ENCODE measurements at places on chromosomes 1 and 21. TPM values are rescaled to one million over a fixed set of nuclear protein-coding genes. Genes with fewer than 3 reads are reported as not detected.
A peak's percentile ranks its signal among the peaks of the same experiment; 100 is the strongest.

DNA sequence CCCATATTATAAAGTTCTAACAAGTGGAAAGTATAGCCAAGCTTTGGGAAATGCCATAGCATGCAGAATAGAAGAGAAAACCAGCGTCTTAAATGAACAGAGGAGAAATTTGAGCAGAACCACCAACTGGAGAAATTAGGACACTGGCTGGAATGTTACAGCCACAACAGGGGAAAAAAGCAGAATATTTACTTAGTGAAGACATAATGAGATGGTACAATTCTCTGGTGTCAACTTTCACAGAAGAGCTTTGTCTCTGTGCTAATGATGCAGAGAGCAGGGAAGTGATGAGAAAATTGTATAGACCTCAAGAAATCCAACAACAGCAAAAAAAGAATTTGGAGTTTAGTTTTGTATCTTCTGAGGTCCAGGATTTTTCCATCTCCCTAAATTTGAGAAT lies 249.7 kb downstream of the KIF26B start:
- DNase-seq, result no peak

GRCh38 chr1:60936591-60937342 lies 145.6 kb upstream of the NFIA start:
- no peak for DNase-seq

- DNase-seq, result no peak
Measured at GRCh38 chr1:5379176-5379759, 613.0 kb downstream of the NPHP4 start.

DNA sequence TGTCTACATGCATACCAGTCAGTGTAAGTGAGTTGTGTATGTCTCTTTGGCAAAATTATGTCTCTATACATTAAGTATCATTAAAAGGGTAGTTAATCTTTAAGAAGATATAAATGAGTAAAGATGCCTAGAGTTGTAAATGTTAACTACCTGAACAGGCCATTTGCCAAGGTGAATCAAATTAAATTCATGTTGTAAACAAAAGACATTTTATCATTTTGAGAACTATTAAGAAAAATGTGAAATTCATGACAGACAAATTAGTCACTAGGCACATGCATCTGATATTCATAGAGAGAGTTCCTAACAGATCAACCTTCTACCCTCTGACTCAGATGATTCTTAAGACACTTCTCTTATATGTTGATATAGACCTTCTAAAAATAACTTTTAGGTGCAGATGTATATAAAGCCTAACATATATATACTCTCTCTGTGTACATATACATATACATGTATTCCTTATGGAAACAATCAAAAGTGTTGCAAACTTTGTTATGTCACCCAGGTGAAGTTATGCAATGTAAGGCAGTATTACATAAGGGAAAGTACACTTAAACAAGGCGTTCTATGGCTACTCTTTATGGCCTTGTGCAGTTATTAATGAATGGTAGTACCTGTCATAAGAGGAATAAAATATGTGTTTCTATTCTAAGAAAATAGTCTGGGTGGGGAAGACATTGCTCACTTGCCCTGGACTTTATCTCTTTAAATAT lies at the start of gene TMPRSS15:
Gene TMPRSS15 (minus strand): TSS at position 51 of the 716 bp plus-strand sequence. CDS start 163 bp downstream, outside the sequence.
- no peak for DNase-seq

- DNase-seq, result no peak
Measured at GRCh38 chr21:46084709-46085108, 13.2 kb upstream of the COL6A2 start.

DNA sequence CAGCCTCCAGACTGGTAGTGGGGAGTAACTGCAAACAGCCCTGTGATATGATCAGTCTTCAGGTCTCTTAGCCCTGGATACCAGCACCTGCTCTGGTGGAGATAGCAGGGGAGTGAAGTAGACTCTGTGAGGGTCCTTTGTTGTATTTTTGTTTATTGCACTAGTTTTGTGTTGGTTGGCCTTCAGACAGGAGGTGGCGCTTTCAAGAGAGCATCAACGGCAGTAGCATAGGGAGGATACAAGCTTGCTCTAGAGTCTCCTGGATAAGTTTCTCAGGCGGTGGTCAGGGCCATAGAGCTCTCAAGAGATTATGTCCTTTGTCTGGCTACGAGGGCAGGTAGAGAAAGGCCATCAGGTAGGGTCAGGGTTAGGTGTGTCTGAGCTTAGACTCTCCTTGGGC lies 116.4 kb downstream of the USH2A start:
- DNase-seq, result no peak

DNA sequence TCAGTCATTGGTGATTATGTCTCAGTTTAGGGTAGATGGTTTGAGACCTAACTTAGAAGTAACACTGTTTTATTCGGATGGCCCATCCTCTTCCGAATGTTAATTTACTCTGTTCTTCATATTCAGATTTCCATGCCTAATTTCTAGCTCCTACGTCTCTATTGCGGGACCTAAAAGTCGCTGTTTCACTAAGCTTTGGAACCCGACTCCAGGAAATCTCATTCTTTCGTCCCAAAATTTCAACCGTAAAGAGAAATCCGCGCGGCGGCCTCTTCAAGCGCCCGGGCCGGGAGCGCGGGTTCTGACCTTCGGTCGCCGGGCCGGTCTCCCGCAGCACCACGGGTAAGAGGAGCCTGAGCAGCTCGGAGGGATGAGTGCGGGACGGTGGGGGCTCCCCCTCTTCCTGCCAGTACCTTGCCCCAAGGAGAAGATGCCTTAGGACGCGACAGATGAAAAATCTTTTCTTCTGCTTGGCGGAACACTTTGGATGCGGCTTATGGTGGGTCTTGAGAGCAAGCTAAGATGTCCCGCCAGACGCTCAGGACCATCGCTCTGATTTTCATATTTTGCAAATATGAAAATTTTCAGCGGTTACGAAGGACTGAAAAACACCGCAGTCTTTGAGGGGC lies 128.7 kb downstream of the PPIAL4G start:
- DNase-seq, result no peak

DNA sequence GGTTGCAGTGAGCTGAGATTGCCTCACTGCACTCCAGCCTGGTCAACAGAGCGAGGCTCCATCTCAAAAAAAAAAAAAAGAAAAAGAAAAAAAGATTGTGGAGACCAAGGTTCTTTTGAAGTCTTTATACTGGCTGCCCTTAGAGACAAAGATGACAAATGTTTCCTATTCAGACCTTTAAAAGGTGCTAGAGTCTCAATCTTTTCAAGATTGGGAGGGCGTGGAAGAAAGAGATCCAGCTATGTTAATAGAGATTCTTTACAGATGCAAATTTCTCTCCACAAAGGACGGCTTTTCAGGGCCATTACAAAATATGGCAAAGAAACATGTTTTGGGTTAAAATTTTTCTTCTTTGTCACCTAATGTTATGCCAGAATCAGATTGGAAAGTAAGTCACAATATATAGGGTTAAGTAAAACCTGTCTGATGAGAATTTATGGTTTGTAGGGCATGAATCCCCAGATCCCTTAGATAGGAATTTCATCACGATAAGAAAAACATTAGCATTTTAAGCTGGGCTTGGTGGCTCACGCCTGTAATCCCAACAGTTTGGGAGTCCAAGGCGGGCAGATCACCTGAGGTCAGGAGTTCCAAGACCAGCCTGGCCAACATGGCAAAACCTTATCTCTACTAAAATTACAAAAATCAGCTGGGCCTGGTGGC lies 13.0 kb upstream of the MORC3 start:
- no peak for DNase-seq

GRCh38 chr1:223838125-223838854 lies 7.5 kb downstream of the TP53BP2 start:
- DNase-seq, result no peak

DNA sequence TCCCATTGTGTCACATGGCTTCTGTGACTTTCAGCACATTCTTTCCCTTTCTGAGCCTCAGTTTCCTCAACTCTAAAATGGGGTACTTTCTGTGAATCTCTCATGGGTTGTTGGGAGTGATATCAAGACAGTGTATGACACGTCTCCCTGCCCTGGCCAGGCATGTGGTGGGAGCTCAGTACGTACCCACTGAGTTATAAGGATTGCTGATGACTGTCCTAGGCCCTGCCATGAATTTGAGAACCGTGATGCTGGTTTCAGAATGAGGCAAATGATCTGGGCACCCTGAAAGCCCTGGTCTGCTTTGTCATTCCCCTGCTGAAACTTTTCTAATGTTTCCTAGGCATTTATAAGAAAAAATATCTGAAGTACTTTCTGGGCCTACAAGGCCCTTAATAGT lies 3.6 kb downstream of the ZNF362 start:
- no peak for DNase-seq

DNA sequence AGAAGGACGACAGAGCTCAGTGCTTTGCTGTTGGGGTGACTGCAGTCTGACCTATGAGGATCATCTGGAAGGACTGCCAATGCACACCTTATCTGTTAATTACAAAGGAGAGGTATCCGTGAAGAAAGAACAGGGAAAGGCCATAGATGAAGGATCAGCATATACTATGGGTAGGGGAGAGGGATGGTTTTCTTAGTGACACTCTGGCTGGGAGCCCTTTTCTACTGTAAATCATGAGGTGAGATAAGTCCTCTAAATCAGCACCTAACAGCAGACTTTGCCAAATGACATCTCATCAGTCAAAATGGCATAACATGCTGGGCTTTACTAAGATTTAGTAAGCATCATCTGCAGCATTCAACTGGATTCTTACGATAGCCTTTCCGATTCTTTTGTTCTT lies 100.0 kb downstream of the PLPPR5 start:
- DNase-seq, result no peak

- no peak for DNase-seq
Measured at GRCh38 chr21:31623664-31624063, 35.8 kb upstream of the SOD1 start.

GRCh38 chr1:231396643-231397042 lies 25.4 kb downstream of the EGLN1 start:
- DNase-seq, result no peak

GRCh38 chr1:68347415-68347814 lies 102.3 kb downstream of the RPE65 start:
- no peak for DNase-seq

DNA sequence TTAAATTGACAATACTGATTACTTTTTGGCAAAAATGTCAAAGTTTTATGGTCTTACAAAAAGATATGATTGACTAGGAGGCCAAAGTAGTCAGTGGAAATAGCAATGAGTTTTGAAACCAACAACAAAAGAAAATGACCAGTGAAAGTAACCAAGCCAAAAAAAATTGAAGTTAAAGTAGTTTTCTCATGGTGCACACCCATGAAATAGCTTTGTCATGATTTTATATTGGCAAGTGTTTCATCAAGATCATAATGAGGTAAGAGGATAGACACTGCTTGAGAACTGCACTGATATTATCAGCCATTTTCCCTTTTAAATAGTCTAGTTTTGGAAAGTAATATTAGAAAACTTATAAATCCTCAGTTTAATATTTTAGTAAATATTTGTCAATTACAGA lies 206.2 kb upstream of the ADAMTS5 start:
- DNase-seq, result no peak

DNA sequence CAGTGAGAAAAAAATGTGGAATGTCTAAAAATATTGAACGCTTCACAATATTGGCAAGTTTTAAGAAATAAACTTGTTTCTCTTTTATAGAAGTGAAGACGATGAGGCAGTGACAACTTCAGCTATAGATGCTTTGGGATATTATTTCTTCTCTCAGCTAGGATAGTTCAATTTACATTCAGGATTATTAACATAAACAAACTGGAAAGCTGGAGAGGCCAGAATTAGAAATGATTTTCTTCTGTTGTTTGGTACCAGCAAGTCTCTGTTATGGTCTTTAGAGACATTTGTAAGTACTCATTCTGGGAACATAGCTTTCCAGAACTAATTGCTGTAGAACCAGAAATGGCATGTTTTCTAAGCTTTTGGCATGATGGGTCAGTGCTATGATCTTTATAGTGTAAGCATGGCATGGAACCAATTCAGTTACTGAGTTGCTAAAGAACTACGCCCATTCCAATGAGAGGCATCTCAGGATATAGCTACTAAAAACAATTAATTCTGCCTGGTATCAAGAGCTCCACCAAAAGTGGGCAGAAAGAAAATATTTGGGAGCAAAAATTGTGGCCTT lies 599.5 kb upstream of the B3GALT2 start:
- DNase-seq, result peak; percentile 12

DNA sequence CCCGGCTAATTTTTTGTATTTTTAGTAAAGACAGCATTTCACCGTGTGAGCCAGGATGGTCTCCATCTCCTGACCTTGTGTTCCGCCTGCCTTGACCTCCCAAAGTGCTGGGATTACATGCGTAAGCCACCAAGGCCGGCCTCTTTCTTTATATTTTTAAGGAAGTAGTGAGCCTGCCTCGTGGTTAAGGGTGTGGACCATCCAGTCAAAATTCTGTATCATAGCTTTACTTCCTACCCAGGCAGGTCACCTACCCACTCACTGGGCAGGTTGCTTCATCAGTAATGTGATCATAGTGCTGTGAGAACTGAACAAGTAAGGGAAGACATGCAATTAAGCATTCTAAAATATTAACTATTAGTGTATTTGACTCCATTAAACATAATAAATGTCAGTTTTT lies 8.1 kb upstream of the ACOT7 start:
- no peak for DNase-seq

- DNase-seq, result no peak
Measured at GRCh38 chr1:166080277-166080966, 86.4 kb downstream of the FAM78B start.

GRCh38 chr1:214360116-214360515 lies 79.2 kb downstream of the SMYD2 start:
- no peak for DNase-seq

GRCh38 chr1:183970516-183971300 lies 66.8 kb downstream of the COLGALT2 start:
- DNase-seq, result no peak

DNA sequence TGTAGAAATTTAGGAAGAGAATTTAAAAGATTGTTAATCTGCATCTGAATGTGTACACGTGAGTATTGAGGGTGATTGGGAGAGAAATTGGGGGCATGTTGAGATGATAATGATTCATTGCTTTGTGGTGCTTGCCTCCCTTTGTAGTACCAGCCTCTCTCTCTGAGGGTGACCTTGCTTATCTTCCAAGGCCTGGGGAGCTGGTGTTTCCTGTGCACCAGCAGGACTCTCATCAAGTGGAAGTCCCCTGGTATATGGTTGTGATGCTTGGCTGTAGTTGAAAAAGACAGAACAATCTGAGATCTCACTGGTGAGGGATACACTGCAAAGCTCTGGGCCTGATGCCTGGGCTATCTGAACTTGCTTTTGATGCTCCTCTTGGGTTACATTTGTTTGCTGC lies 4.0 kb downstream of the TCHHL1 start:
- DNase-seq, result no peak

DNA sequence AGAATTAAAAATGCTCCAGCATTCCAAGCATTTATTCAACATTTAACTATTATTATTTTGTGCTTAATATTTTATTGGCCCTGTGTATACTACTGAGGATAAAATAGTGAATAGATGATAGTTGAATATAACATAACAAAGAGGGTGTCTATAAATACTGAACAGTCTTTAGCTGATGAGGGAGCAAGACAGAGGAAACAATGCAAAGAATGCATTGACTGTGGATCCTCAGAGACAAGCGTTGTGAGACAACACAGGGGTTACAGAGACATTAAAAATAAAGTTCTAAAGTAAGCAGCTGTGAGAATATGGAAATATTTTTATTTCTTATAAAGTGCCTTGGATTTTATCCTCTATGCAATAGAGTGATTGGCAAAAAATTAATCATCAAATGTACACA lies 1133.1 kb downstream of the PLA2G4A start:
- no peak for DNase-seq

CACHD1 gene
- 23.8 TPM for polyA plus RNA-seq

NPR1 gene
- polyA plus RNA-seq, result 3.0 TPM

KLHDC7A gene
- 0.56 TPM for polyA plus RNA-seq

REN gene
- 18.4 TPM for polyA plus RNA-seq

CLIC4 gene
- polyA plus RNA-seq, result 119 TPM

LIN28A gene
- polyA plus RNA-seq, result 0.23 TPM

HHIPL2 gene
- polyA plus RNA-seq, result 0.99 TPM

ZNF669 gene
- polyA plus RNA-seq, result 6.0 TPM

PTGER3 gene
- 1.0 TPM for polyA plus RNA-seq

KCNA3 gene
- not detected for polyA plus RNA-seq

LYST gene
- polyA plus RNA-seq, result 3.5 TPM

PAQR6 gene
- polyA plus RNA-seq, result 14.8 TPM

ABCA4 gene
- polyA plus RNA-seq, result 1.4 TPM

Measured in hepatocyte (in vitro differentiated cells).